ENCODE measurements at places on chromosomes 3 and 15.

DNA sequence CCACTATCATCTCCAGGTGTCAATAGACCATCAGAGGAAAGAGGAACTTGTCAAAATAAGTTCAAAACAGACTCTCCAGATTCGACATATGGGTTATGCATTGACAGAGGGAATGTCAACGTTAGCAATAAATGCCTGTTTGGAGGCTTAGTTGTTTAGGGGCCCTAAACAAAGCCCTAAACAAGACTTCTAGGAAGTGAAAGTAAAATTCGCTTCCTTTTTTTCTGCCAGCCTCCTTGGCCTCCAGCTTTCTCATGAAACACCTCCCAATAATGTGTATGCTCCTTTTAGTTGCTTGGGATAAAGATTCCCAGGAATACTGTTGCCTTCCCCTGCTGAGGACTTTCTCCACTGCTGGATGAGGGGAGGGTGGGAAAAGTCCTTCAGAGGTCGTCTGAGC is 70.9 kb upstream of the ARNT2 start:
- DNase-seq: no peak

DNA sequence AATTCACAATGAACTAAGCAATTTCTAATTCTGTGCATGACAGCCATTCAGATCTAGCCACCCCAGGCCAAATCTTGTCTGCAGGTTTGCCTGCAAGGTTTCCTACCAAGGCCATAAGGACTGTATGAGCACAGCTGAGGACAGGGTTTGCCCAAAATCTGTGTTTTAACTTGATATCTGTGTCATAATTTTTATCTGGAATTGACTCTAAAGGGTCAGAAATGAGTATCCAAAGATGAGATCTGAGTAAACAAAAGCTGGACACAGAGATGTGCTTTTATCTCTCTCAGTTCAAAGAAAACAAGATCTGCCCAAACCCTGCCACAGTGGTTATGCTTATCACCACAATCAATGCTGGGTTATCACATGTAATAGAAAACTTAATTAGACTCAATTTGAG is 154.6 kb upstream of the COL8A1 start:
- DNase-seq: no peak

- DNase-seq: no peak
Measured at GRCh38 chr3:2567451-2567850, 468.8 kb downstream of the CNTN4 start.

DNA sequence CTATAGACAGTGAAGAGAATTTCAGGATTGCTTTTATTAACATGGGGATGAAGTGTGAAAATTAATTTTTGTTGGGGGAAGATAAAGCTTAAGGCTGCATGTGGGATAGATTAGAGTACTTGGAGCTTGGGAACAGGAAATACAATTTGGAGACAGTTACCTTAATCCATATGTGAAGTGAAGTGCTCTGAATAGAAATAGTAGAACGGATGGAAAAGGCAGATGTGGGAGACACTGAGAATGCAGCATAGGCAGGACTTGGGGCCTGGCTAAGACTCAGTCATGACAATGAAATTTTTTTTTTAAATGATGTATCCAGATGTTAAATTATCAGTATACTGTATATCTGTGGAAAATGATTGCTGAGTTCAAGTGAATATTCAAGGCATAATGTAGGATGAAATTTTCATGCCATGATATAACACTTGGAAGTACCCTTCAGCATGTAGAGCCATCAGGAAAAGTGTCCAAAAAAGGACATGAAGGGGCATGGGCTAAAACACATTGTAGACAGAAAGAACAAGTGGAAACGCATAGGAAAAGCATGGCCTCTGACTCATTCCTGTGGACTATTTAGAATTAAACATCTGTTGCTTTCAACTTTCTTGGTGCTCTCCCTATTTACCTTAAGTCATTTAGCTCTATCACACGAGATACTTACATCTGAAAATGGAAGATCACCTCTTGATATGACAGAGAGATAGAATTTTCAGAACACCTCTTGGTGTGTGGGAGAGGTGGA is 134.8 kb downstream of the RBMS3 start:
- DNase-seq: no peak

DNA sequence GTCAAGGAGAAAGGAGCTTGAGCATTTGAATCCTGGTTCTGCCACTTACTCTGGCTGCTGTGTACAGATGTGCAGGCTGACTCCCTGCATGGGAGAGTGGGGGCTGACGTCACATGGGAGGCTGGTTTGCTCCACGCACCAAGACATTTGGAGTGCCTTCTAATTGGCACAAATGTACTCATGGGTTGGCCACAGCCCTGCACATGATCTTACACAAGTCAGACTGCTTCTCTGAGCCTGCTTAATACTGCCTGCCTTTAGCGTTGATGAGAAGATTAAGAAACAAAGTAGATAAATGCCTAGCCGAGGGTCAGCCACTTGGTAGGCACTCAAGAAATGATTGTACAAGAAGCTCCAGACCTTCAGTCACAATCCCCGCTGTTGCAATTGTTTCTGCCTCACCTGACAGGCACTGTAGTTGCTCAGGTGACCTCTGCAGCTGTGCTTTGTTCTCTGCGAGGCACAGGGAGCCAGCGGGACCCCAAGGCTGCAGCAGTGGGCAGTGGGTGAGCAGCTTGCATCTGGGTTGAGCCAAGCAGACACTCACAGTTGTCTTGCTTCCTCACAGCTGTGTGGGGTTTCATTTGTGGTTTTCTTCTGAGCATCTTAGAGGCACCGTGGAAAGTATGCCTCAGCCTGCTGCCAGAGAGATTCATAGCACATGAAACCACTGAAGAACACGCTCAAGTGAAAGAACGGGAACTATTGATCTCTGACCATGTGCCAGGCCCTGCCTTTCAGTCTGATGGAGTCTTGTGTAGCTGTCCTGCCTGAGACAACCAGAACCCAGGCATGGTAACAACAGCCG is 33.1 kb downstream of the GRK7 start:
- peak; percentile 62 for DNase-seq

DNA sequence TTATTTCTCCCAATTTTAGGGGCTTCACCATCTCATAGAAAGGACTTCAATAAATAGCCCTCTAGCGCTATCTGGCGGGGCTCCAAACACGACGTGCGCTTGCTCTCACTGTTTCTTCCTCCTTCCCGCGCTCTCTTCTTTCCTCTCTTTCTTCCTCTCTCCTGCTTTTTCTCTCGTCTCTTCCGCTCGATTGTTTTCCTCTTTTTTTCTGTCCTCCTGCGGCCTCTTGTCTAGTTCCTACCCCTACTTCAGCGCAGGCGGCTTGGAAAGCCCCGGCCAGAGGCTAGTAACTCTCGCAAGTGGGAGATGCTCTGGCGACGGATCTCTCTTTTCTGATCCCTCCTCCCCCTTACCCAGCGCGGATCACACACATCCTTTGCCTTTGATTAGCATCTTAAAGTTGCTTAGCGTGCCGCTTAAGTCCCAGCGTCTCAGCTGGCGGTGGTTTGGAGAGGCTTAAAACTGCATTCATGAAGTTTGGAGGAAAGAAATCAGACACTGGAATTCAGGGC is 6.2 kb upstream of the MEIS2 start:
- no peak for DNase-seq

DNA sequence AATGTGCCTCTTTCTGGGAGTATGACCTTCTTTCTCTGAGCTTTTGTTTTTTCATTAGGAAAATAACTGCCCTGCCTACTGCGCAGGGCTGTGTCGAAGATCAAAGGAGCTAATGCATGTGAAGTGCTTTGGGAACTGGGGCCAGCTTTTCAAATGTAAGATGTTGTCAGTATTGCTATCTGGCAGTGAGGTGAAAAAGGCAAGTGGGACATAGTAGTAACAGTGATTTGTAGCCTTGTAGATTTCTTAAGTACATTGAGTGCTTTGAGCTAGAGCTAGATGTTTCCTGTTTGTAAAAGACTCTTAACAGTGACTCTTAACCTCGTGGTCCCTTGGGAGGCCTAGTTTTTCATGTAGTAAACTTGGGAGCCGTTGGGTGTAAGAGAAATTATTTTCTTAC is 126.5 kb downstream of the ECT2 start:
- no peak for DNase-seq

DNA sequence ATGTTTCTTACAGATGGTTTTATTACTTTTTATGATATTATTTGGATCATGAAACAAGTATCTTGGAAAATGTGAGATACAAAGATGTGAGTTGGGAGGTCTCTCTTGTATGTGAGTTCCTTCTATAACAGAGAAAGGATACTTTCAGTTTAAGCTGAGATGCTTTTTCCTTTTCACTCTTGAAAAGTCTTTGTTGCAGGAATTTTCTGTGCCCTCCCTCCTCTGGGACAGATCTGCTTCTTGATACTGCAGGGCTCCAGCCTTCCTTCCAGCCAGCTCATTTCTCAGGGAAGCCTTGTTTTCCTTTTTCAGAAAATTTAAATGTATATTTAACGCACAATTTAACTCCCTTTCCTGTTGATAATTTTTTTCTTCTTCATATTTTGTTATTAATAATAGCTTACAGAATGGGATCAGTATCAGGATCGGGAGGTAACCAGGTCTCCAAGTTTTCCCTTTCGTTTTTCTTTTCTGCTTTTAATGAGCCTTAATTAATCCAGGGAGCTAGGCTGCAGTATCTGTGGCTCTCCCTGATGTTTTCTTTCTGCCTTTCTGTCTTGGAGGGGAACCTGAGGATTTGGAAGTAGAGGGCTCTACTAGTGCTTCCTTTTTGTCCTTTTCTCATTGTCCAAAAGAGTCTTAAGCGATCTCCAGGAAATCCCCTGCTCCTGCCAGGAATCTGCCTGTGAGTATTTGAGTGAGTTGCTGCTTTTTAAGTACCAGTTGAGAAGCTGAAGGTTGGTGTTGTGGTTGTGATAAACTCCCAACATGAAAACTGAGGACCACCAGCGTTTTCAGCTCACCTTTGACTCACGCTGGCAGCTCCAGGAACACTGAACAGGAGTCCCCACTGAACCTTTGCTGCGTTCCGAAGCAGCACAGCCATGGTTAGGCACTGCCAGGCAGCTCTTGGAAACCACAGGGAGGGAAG is 105.7 kb downstream of the IGF1R start:
- DNase-seq: no peak

DNA sequence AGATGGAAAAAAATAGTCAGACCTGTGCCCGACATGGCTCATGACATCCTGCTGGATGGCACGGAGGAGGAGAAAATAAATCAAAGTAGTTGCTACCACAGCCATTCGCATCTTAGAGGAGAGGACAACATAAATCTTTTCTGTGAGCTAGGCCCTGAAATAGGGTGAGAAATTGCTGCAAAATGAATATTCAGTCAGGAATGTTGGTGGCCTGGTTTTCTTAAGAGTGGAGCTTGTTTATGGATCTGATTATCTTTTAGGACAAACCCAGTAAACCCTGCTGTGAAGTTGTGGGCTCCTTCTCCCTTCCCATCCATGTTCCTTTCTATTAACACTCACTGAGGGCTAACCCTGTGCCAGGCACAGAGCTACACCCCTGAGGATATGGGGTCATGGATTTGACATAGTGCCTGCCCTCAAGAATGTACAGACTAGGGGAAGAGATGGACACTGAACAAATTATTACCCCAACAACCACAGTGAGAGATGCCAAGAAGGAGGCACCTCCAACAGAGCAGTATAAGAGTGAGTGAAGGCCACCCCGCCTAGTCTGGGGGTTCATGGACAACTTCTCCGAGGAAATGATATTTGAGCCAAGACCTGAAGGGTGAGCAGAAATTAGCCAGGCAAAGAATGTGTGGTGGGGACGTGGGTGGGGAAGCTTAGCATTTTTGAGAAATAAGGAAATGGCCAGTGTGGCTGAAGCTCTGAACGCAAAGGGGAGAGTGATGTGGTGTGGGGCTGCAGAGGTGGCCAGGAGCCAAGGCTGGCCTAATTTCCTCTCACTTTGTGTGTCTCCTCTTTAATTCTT is 68.9 kb upstream of the ARL8B start:
- DNase-seq: no peak

- DNase-seq: no peak
Measured at GRCh38 chr15:45328663-45329062, 49.7 kb downstream of the GATM start.

DNA sequence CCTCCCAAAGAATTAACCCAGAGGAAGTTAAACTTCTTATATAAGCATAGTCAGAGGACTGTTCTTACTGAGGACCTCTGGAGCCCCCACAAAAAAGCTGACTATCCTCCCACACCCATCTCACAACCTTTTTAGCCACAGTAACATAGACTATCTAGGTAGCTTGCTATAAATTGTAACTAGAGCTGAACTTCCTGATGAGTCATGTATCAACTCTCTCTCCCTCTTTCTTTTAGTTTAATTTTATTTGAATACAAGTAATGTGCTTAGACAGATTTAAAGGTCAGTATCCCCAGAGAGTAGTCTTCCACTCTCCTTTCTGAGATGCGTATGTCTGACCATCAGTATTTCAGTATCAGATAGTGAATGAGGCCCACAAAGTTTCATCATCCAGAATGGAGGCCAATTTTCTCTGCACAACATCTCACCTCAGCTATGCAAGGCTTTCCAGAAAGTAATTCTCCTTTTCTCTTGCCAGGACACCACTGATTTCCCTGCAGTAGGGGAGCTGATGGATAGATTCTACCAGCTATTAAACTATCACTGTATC is 104.0 kb upstream of the MYRIP start:
- no peak for DNase-seq

DNA sequence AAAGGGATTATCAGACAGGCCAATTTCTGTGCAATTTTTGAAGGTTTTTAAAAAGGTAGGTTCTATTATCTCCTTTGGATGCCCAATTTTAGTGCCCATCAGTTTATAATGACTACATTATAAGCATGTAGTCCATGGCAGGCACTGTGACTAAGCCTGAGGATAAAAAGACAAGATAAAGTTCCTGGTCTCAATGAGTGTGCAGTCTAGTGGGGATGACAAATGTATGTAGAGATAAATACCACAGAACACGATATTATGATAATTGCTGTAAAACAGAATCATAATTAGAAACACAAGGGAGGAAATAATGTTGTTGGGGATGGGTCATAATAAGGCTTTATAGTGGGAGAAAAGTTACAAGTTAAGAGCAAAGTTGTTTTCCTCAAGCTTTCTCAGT is 163.1 kb downstream of the ZNF385D start:
- no peak for DNase-seq

GRCh38 chr3:69855436-69856162 is 116.3 kb downstream of the MITF start:
- no peak for DNase-seq

DNA sequence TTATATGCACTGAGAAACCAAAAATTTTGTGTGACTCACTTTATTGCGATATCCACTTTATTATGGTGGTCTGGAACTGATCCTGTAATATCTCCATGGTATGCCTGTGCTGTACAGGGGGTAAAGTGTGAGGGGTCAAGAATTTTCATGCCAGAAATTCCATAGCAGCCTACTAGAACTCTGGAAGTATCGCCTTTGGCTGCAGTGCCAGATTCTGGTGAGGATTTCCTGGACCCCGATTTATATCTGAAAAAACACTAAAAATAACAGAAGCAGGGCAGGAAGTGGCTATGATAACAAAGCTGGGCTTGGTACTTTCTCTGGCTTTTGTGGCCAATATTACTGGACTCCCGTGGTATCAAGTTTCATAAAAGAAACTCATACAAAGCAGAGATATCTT is 36.4 kb downstream of the CCDC80 start:
- no peak for DNase-seq

GRCh38 chr3:197171481-197172067 is 126.8 kb downstream of the DLG1 start:
- DNase-seq: no peak

DNA sequence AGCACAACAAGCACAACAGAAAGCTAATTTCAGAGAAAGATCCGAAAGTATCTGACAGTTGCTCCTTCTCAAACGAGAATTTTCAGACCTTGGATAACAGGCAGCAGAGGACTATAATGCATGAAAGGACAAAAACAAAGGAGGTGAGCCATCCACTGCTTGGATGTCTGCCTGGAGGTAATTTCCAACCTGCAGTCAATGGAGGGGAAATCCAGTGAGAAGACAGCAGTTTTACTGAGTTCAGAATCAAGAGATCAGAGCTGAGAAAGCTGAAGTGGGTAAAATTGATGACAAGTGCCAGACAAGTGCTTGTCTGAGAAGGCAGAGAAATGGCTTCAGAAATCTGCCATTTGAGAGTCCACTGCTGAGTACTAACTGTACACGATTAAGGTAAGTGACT is 22.1 kb downstream of the UBE3A start:
- DNase-seq: no peak

Measured in stimulated activated CD8-positive, alpha-beta memory T cell treated with anti-CD3 and anti-CD28 coated beads, Interleukin-12 subunit alpha, Interleukin-12 subunit beta, amount 100 ng/mL, for 1 hour (primary cell).